ENCODE measurements at places on chromosomes 6 and 20.

GRCh38 chr20:45138561-45139300 lies 14.5 kb upstream of the WFDC12 start:
- DNase-seq: peak; percentile 89

GRCh38 chr6:134663800-134664535 lies 285.9 kb downstream of the ALDH8A1 start:
- DNase-seq: no peak

DNA sequence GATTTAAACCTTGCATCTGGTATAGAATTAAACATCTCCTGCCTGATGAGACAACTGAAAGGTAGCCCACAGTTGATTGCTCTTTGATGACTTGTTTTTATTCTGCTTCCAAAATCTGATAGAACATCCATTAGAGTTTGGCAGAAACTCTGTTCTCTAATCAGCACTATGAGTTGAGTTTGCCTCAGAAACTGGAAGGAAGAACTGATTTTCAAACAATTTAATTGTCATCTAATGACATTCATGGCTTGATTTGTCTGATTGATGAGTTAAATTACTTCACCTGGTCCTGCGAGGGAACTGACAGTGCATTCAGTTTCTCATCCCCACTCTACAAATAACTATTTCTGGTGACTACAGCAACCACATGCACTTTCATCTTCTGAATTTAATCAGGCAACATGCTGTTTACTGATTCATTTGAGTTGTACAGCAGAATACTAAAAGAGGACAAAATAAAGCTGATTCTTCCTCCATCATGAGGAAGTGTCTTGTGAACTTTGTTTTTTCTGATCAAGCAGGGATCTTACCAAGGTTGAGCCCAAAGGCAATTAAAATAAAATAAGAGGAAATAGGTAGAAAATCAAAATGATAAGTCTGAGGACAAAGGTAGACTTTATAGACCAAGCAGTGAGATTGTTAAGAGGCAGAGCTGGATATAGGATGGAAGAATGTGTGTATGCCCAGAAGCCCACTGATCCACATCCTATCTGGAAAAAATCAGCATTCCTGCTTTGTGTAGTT lies 15.7 kb upstream of the MRAP2 start:
- DNase-seq: no peak

- DNase-seq: no peak
These were observed 96.2 kb downstream of the SMAP1 start for GRCh38 chr6:70763754-70764510.

- no peak for DNase-seq
These were observed 4.4 kb downstream of the CAPN11 start for GRCh38 chr6:44162876-44163625.

- no peak for DNase-seq
These were observed 121.7 kb upstream of the BTBD3 start for GRCh38 chr20:11796026-11796425.

DNA sequence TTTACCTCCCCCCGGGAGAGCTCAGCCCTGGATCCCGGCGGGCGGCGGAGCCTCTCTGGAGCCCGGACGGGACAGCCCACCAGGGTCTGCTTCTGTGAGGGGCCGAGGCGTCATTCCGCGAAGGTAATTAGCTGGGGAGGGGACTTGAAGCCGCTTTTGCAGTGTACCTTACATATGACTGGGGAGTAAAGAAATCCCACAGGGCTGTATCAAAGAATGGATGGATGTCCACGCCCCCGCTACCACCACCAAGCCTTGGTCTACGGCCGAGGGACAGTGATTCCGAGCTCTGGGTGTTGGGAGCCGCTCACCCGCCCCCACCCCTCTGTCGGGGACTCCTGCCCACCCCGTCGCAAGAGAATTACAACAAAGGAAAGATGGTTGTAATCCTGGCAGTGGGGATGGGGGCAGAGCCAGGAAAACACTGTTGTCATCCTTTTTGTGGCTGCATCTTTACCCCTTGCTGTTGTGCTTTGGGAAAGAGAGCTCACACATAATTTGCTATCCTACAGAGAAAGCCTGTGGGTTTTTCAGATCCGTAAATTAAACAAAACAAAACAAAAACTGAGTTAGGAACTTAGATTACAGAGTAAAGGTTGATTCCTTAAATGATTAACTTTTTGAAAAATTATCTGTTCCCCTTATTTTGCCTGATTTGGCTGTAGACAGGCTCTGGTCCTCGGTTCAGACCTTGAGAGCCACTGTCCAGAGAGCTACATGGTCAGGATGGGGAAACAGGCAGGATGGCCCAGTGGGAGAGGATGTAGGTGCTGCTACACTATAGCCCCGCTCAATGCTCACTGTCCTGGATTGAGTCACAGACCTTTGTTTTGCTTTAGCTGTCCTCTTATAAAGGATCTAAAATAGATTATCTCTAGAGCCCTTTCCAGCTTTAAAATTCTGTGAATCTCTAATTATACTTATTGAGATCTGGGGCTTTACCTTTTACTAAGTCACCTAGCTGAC lies 997 bp upstream of the FBXO30 start:
- DNase-seq: no peak

GRCh38 chr20:5077761-5078387 lies 41.9 kb downstream of the PCNA start:
- peak; percentile 42 for DNase-seq

- DNase-seq: no peak
These were observed 49.4 kb upstream of the FNDC1 start for GRCh38 chr6:159119791-159120190.

DNA sequence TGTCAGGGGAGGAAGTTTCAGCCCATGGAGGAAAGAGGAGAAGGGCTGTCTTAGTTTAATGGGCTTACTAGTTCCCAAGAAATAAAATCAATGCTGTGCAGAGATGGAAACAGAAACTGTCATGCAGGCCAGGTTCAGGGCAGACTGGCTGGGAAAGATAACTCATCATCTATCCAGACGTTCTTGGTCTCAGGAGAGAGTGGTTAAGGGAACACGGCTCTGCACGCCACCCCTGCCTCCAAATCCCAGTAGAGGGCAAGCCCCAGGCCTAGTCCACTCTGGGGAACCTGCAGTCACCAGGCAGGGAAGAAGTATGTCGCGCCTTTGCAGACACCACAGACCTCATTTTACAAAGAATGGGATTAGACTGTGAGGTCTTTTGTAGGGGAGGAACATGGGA lies 12.5 kb downstream of the ALDH8A1 start:
- no peak for DNase-seq

- DNase-seq: no peak
These were observed 79.6 kb downstream of the TTLL2 start for GRCh38 chr6:167404385-167405049.

DNA sequence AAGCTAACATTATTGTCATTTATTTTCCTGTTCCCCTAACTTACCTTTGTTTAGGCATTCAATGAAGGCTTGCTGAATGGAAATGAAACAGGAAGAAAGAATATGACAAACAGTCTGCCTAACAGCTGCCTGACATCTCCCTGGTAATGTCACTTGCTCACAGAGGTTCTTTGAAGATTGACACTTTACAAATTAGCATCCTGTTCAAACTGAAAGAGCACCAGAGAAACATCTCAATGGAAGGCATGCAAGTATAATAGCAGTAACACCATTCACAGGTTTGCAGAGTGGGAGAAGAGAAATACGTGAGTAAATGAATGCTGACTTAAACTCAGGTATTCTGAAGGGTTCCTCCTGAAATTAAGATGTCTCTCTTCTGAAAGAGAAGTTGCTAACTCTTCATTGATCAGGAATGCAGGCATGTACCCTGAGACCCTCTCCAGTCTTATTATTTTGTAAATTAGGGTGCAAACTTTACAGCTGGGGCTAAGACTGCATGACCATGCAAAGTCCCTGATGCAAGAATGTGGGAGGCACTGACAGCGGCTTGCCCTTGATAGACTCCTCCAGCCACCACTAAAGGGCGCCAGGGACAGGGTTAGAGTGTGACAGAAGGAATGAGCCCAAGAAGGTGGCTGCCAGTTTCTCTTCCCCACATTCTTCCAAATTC lies 1.3 kb upstream of the SMLR1 start:
- DNase-seq: no peak

GRCh38 chr6:109239651-109240321 lies 142.5 kb downstream of the CD164 start:
- DNase-seq: no peak

DNA sequence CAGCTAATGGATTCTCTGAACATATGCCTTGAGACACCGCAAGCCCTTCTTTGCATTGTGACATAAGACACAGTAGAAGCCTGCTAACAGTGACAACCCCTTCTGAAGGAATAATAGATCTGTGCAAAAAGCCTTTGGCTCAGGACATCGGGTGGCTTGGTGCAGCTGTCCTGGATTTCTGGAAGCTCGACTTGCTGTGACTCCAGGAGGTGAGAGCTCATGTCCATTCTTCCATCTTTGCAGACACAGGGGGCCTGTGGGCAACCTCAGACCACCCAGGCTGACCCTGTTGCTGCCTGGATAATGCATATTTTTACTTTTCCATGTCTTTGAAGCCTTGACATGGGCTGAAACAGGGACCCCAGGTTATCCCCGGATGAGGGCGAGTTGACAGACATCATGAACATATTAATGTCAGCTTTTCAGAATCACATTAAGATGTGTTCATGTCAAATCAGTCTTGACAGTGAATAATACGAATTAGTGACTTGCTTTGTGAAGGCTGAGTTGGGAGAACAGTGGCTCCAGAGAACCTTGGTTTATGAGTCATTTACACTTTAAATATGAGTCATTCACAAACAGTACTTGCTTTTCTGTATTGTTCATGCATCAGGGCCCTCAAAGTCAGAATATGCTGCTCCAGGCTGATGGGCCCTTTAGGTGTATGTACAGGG lies 66.8 kb upstream of the IYD start:
- DNase-seq: peak; percentile 28

- no peak for DNase-seq
These were observed 1021.6 kb upstream of the FLRT3 start for GRCh38 chr20:15359056-15359455.

DNA sequence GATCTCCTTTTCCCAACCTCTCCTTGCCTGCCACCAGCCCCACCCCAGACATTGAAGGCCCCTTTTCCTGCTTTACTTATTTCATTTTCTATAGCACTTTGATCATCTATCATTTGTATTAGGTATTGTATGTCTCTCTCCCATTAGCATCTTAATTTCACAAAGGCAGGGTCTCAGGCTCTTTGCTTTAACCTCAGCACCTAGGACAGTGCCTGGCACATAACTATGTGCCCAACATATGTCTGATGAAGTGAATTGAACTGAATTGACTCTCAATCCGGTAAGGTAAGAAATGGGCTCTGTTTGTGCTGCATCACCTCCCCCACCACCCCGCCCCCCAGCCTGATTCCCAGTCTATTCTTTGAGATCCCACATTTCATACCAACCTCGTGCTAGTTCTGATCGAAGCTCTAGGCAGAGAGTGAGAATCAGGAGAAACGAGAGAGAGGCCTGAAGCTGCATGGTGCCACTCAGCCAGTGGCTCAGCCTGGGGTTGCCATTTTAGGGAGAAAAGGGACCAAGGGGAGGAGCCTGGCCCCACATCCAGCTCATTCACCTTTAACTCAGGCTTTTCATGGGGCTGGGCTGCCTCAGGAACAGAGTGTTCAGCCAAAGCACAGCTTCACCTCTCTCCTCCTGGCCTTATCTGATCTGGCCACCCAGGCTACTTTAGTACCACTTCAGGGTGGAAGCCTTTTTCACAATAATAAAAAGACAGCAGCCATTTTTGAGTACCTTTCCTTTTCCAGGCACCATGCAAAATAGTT lies at the start of gene SPINT3:
Gene SPINT3 (minus strand): TSS at position 476 of the 767 bp plus-strand sequence. CDS start 14 bp downstream, at position 462.
- DNase-seq: no peak

DNA sequence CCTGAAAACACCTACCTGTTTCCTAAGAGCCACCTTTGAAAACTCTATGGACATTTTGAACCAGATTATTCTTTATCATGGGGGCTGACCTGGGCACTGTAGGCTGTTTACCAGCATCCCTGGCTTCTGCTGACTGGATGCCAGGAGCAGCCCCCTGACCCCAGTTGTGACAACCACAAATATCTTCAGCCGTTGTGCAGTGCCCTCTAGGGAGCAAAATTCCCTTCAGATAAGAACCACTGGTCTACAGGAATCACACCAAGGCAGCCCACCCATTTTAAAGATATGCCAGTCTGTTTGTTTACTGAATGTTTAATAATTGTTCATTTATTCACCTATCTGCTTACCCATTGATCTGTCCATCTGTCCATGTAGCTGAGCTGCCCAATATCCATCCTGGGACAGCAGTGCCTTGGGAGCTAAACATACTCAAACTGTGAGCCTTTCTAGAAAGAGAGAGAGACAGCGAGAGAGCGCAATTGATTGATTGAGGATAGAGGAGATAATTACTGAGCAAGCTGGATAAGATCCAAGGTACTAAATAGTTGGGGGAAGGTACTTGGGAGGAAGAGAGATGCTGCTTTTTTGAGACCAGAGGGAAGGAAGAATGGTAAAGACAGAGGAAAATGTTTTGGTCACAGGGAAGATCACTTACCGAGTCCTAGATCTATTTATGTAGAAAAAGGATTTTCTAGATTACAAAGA lies 276.8 kb downstream of the NRN1 start:
- DNase-seq: no peak

GRCh38 chr6:89605861-89606260 lies 32.7 kb downstream of the LYRM2 start:
- no peak for DNase-seq

DNA sequence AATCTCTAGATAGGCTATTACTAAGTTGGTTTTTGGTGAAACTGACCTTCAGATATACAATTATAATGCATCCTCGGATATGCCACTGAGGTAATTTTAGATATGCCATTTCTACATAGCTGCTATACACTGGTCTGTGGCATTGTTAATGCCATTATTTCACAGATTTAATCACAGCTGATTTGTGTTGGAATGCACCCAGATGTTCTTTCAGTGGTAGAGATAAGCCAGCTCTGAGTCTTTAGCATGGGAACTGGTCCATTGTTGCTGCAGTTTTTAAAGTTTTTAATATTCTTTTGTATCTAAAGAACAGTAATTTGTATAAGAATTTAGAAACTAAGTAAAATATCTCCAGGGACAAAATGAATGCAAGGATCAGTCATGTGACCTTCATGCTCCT lies 6.8 kb downstream of the TMX4 start:
- no peak for DNase-seq

- DNase-seq: no peak
These were observed 12.8 kb downstream of the C6orf141 start for GRCh38 chr6:49563006-49563886.

GRCh38 chr20:12371990-12372389 lies 454.3 kb downstream of the BTBD3 start:
- DNase-seq: no peak

- DNase-seq: no peak
These were observed 531.1 kb downstream of the LMBRD1 start for GRCh38 chr6:69265706-69266105.
